Neuronal stem cell (in vitro differentiated cells): ENCODE measurements at places on chromosomes 4 and X.

DNA sequence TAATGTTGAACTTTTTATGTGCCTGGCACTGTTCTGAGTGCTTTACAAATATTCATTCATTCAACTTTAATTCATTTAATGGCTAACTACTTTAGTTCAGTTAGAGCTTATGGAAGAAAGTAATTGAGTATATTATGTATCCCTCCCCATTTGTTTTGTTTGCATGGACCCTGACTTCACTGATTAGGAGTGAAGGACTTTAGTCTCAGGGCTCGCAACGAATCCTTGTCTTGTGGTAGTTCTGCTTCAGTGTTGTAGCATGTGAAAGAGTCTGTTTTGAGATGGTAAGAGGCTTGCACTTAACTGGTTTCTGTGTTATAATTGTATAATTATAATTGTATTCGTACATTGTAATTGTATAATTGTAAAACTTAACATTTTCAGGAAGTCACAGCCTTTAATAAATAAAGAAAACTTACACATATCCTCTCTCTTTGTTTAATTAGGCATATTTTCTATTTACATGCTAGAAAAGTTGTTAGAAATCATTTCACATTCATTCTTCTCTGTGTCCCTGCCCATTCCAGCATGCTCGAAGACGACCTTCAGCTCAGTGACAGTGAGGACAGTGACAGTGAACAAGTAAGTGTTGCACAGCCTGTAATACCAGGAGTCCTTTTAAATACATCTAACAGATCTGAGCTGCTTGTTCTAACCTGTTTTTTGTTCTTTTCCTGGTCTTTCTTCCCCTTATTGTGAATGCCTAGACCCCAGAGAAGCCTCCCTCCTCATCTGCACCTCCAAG lies 115.1 kb downstream of the KLHL8 start:
- no peak for DNase-seq

- peak; percentile 70 for DNase-seq
Measured at GRCh38 chr4:148445071-148445859, 3.1 kb upstream of the NR3C2 start.

DNA sequence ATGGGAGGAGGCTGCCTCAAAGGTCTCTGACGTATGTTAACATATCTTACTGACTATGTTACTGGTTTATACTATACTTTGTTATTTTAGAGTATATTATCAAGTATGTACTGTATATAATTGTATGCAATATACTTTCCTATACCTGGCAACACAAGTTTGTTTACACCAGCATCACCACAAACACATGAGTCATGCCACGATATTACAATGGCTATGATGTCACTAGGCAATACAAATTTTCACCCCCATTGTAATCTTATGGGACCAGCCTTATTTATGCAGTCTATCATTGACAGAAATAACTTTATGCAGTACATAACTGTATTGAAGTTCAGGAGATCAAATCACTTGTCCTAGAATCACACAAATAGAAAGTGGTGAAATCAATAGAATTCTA lies 329.9 kb upstream of the SLC7A11 start:
- DNase-seq = no peak

DNA sequence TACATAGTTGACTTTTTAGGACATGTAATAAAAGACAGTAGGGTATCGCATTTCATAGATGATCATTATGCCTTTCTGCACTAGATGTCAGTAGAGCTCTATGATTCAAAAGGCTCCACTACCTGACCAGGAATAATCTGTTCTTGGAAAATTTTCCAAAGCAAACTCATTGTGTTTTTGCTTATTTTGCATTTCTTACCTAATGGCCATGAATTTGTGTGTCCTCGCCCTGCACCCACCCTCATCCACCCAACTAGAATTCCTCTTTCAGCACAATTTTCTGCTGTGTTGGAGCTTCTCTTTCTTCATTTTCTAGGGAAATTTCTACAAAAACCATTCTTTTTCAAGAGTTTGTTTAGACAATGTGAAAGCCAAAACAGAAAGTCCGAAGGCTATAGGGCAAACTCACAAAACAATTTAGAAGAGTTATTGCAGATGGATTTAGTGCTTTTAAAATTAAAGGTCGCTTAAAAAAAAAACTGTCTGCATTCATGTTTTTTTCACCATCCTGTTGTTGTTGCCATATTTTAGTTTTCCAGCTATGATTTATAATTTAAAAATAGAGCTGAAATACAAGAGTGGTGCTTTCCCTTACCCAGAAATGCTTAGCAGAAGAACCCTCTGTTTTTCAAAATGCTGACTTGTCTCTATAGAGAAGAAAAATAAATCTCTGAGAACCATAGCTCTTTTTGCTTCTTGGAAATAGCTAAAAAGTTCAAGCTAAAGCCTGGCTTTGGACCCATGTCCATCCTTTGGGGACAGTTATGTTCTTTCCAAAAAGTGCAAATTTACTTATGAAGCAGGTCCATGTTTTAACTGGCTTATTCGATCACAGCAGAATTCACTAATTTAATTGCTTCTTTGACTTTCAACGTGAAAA lies 183.7 kb downstream of the SPATA18 start:
- peak; percentile 17 for DNase-seq

- no peak for DNase-seq
Measured at GRCh38 chr4:51942108-51942832, 77.9 kb downstream of the LRRC66 start.

DNA sequence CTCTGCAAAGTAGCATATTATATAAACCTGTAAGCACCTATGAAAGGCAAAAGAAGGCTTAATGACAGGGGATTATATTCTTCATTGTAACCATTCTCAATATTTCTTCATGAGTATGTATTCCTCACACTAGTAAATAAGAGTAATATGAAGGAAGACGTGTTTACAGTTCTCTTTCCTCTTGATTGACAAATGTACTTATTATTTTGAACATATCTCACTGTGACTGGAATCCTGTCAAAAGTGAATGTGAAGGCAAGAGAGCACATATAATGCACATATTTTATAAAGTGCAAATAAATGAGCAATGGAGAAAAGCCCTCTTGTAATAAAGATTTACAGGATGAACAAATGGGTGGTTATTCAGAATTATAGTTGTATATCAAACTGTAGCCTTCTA lies 19.7 kb downstream of the FAM47A start:
- DNase-seq = no peak

DNA sequence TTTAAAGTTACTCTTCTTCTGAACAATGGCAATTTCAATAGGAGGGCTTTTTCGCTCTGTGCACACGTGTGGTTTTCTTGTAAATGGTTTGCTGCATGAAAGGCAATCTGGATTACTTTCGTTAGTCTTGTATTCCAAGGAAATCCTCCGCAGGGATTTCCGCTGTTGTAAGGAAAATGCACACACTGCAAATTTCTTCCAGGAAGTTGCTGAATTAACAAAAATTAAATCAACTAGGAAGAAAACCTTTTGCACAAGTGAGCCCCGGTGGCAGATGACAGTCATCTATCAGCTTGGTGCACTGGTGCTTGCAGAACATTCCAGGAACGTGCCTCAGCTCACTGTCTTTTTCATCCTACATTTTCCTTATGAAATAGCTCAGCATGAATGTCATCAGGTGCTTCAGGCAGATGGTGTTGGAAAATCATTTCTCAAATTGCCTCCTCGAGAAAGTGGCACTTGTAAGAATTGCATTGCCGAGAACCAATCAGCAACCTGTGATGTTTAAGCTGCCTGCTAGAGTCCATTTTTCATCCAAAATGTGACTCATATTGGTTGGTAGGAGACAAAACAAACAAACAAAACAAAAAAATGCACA lies 272.4 kb upstream of the VCX start:
- DNase-seq = no peak

GRCh38 chr4:62288808-62289541 lies 1088.8 kb downstream of the ADGRL3 start:
- peak; percentile 6 for DNase-seq

- no peak for DNase-seq
Measured at GRCh38 chrX:12241026-12241425, 102.8 kb downstream of the FRMPD4 start.

GRCh38 chr4:117783716-117784115 lies 250.6 kb upstream of the NDST3 start:
- DNase-seq = no peak

DNA sequence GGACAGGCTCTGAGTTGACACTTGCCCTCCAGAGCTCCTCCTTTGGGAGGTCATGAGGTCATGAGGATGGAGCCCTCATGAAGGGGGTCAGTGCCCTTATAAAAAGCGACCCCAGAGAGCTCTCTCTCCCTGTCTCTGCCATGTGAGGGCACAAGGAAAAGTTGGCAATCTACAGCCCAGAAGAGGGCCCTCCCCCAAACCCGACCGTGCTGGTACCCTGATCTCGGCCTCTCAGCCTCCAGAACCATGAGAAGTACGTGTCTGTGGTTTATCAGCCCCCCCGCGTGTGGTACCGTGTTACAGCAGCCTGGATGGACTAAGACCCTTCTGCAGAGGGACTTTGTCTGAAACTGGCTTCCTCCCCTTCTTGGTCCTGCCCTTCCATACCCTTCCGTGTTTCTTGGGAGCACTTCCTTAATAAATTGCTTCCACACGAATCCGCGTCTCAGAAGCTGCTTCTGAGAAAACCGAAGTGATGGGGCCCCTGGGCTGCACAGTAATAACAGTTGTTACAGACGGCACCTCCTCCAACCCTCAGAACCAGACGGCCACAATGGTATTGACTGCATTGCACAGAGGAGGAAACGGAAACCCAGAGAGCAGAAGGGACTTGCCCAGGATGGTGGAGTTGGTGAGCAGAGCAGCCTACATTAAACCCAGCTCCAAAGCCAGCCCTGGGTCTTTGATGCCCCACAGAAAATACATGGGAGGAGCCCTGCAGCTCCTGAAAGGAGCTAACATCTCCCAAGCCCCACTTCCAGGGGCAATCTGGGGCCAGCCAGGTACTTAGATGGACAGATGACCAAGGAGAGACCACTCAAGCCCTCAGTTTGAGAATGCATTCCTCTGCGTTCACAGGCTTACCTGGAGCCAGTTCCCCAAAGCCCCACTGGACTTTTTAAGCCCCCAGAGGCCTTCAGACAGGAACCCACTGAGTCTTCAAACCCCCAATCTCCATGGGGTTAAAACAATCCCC lies 242.7 kb downstream of the BCOR start:
- DNase-seq = no peak

- DNase-seq = no peak
Measured at GRCh38 chr4:100075486-100076270, 114.6 kb downstream of the DDIT4L start.

- no peak for DNase-seq
Measured at GRCh38 chr4:153265306-153266047, 61.2 kb downstream of the TRIM2 start.

DNA sequence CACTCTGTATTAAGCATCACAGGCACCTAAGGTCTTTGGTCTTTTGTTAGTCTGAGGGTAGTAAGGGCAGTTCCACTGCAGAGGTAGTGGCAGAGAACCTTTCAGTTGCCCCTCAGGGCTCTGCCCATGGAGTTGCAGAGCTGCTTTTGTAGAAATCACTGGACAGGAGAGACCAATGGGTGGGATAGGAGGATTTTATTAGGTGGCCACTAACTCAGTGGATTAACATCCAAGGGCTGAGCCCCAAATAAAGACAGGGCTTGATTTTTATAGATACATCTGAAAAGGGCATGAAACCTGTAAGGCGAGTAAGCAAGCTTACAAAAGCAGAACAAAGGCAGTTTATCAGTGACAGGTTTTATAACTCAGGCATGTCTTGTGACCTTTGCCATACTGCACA lies 1035.4 kb downstream of the SH3BGRL start:
- DNase-seq = no peak

GRCh38 chrX:21781976-21782375 lies 24.1 kb upstream of the SMPX start:
- no peak for DNase-seq

- DNase-seq = no peak
Measured at GRCh38 chr4:64407000-64407399, 2.2 kb downstream of the TECRL start.

- DNase-seq = no peak
Measured at GRCh38 chr4:158884280-158884679, 115.5 kb downstream of the FNIP2 start.

DNA sequence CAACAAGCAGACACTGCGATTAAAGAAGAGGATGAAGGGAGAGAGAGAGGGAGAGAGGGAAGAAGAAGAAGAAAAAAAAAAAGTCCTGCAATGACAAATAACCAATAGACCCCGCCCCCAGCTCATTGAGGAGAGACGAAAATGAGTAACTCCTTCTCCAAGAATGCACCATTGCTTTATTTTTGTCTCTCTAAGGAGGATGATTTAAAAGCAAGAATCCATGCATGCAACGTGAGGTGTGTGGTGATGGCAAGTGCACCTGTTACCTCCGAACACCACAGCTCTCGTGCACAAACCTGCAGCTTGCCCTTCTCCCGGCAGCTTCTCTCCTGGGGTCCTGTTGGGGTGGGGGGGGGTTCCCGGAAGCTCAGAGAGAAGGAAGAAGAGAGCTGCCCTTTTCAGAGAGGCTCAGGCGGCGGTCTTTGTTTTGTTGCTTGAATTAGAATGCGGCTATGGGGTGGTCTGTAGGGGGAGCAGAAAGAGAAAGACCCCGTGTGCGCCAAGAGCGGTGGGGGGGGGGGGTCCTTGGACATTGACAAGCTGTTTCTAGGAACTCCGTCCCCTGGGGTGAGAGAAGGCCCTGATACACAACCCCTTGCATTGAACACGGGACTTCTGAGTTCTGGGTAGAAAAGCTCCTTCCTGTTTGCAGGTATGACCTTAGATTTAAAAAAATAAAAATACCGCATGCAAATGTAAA lies 100.7 kb downstream of the CRLF2 start:
- DNase-seq = peak; percentile 71

DNA sequence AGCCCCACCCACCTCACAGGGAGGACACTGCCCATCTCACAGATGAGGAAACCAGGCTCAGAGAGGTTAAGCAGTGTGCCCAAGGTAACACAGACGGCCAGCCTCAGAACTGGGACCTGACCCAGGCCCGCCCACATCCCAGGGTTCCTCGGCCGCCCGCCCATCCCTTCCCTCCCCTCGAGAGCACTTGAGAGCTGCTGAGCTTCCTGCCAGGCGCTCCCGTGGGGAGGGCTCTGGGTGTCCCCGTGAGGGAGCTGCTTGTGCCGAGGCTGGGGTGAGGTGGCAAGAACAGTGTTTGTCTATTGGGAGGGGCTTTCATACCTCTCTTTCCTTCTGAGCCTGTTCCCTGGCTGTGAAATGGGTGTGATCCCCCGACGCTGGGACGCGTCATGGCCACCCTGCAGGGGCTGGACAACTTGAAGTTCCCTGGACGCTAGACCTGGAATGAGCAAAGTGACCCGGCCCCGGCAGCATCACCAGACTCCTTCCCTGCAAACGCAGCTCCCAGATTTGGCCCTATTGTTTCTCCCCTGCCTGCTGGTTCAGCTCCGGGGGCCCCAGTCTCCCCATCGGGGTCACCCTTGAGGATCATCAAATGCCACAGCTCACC lies 204.9 kb downstream of the AFAP1 start:
- no peak for DNase-seq

DNA sequence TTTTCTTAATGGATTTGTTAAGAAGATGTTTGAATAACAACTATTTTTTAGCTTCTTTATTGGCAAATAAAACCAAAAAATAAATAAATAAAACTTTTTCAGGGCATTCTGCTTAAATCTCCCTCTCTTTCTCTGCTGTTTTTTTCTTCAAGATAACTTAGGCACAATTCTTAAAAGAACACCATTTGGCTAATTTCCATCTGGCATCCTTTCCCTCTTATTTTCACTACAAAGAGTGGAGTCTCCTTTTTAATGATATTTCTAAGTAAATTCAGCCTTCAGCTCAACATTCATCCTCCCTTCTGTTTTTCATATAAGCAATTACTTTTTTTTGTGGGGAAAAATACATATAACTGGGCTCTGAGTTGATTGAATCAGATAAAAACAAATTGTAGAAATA lies 88.1 kb downstream of the PCDH7 start:
- DNase-seq = no peak

GRCh38 chrX:134023851-134024281 lies 38.5 kb upstream of the GPC3 start:
- no peak for DNase-seq

- DNase-seq = no peak
Measured at GRCh38 chr4:11480683-11481082, 52.0 kb upstream of the HS3ST1 start.
